ENCODE measurements at places on chromosomes 7 and 10.

DNA sequence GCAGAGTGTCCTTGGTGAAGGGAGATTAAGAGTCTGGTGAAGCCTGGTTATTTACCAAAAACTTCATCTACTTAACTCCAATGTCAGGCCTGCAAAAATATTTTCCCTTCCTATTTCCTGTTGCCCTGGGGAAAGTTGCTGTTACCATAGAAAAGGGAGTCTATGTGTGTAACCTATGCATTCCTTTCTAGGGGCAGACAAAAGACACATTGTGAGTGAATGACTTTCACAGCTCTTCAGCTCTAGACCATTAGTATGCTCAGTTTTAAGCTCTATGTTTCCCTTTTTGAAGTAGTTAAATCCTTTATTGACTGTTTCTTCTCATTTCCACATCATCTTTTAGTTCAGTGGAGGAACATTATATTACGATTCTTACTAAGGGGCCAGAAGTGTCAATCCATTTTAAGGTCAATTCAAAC lies 45.6 kb upstream of the SGCE start:
- DNase-seq, result peak; percentile 80

GRCh38 chr7:46229409-46229808 lies 308.3 kb upstream of the IGFBP3 start:
- DNase-seq, result no peak

DNA sequence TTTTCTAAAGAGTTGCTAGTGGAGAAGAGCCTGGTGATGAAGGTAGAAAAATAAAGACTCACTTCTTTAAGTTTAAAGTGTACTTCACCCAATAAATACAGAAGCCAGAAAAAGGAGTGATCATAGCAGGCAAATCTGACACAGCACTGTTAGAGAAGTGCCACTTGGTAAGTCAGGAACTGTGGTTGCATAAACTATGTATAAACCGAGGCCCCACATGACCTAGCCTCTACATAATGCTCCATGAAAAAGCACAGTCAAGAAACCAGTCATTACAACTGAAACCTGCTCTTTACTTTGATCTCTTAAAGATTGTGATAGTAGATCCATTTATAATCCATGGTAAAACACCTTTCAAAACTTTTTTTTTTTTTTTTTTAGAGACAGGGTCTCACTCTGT lies 172.1 kb upstream of the PHYHIPL start:
- no peak for DNase-seq

- DNase-seq, result no peak
Observed at GRCh38 chr10:30759423-30759822, 129.9 kb upstream of the LYZL2 start.

GRCh38 chr10:102726274-102726673 lies 11.8 kb downstream of the SFXN2 start:
- no peak for DNase-seq

DNA sequence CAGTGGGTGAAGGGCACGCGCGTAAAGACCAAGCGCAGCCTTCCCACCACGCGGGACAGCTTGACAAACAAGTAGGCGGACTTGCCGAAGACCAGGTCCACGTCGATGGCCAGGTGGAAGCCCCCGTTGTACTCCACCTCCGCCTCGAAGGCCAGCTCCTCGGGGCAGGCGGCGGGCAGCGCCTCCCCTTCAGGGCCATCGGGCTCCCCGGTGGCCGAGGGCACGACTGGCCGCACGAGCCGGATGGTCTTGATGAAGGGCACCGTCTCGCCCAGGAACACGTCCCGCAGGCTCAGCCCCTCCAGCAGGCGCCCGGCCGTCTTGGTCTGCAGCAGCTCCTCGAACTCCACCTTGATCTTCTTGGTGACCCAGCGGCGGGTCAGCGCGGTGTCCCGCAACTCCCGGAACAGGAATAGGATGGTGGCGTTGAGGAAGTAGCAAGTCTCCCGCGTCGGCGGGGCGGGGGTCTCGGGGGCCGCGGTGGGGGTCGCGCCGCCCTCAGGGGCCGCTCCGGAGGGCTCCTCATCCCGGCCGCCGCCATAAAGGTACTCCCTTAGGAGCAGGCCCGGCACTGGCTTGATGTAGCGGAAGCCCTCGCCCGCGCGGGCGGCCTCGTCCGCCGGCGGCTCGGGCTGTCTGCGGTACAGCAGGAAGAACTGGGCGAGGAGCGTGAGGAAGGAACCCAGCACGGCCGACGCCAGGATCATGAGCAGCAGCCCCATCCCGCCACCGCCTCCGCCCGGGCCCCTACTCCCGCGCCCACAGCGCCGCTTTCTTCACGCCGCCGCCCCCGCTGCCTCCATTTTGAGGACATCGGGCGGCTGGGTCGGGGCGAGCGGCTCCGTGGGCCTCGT lies 507 bp downstream of the PDZD8 start:
- DNase-seq, result peak; percentile 70

DNA sequence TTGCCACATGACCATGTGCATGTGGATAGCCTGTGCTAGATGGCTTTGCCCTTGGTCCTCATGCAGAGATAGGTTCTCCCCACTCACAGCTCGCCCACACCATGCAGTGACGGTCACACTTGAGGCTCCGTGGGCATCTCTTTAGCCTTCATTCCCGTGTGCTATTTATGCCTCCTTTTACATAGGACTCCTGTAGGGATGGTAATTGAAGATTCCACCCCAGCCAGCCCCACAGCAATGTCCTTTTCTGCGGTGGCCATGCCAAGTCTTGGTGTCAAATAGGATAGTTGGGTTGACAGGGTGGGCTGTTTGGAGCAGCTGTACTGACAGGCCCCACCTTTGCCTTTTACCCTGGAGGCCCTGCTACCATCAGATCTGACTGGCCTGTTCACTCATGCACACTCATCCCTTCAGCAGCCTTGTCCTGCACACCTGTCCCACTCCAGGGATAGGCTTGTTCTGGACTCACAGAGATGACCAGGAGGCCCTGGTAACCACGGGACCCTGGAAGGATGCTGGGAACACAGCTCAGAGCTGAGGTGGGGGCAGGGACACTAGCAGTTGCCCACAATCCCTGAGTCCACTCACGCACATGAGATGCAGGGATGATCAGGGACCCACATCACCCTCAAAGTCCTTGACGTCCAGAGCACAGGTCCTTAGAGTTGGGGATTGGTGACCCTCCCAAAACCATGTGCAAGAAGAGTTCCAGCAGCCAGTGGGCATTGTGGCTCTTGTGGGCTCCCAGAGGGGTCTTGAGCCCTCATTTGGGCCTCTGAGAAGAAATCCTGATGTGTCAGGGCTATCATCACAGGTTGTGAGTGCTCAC lies 71.2 kb downstream of the ADCY1 start:
- no peak for DNase-seq

DNA sequence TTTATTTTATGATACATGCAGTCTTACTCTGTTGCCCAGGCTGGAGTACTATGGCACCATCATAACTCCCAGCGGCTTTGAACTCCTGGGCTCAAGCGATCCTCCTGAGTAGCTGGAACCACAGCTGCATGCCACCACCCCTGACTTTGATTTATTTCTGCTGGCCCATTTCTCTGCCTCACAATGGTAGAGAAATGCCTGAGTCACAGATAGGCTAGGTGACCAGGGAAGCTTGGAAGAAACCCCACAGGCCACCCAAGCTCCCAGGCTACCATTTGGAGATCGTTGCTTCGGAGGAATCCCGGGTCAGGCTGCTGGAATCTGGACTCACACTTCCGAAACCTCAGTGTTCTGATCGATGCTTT lies 17.4 kb upstream of the BAIAP2L1 start:
- DNase-seq, result no peak

DNA sequence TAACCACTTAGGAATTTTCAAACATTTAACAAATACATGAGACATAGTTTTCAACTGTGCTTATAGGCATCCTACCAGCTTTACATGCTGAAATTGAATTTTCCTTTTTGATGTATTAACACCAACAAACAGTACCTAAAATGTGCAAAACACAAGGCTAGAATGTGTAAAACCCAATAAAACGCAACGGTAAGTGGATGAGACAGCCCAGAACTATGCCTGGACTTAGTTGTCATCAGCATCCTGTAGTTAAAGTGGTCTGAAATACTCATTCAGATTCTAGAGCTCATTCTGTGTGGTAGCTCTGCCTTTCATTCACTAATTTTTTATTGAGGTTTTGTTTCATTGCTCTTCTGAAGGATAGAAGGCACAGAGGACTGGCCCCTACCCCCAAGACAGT lies 137.1 kb downstream of the BMPER start:
- DNase-seq, result no peak

- DNase-seq, result no peak
Observed at GRCh38 chr7:2013381-2014311, 219.1 kb downstream of the MAD1L1 start.

DNA sequence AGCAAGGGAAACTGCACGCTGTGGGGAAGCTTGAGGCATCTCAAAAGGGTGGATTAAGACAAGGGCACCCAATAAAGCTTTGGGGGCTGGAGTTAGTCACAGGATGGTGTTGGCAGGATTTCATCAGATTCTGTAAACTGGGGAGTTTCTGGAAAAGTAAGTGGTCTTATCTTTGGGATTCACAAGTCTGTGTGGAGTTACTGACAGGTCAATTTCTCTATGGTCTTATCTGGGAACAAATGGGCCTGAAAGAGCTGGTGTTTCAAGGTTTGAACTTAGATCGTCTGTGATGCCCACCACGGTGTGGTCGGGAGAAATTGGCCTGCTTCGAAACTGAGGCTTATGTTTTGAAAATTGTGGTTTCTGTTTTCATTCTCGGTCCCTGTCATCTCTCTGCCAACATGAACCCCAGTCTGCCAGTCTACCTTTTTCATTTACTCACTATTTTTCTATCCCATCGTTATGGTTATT lies 23.8 kb upstream of the AOAH start:
- no peak for DNase-seq

DNA sequence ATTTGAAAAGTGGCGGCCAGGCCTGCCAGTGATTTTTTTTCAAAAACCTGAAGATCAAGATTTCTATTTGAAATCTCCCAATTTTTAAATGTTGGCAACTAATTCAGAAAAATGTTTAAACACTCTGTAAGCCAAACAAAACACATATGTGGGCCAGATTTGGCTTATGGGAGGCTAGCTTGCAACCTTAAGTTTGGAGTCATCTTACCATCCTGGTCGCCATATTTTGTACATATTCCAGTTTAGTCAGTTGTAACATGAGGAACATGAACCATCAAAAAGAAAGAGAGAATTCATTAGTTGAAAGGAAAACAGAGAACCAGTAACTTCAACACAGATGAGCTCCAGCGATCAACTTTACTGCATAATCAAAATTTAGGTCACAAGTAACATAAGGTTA lies 115.4 kb downstream of the TMEM26 start:
- DNase-seq, result no peak

- peak; percentile 40 for DNase-seq
Observed at GRCh38 chr10:91883549-91884444, 25.5 kb downstream of the FGFBP3 start.

GRCh38 chr10:43594944-43595589 lies 11.2 kb upstream of the ZNF485 start:
- no peak for DNase-seq

- DNase-seq, result no peak
Observed at GRCh38 chr10:48414778-48415177, 108.3 kb downstream of the MAPK8 start.

DNA sequence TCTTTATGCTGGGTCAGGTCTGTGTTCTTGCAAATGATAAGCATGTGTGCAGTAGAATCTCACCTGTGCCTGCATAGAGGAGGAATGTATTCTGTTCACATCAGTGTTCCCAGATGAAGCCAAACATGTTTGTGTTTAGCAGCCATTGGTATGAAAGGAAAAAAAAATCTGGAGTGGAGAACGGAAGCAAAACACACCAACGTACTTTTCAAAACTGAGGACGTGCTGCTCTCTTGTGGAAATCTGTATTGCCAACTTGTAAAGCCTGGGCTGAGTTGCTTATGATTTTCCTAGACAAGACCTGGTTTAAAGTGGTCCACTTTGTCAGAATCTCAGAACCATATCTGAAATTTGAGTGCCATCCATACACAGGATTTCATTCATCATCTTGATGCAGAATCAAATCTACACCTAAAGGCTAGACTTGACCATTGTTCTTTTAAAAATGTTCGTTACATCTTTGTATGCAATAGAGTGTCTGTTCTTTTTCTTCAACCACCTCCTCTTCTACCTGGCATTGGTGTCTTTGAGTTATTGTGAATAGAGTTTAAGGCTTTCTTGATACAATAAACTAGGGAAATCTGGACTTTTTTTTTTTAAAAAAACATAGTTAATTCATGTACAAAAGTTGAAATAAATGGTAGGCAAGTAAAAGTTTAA lies 367.7 kb downstream of the PHF14 start:
- DNase-seq, result peak; percentile 56

- no peak for DNase-seq
Observed at GRCh38 chr10:98959379-98959778, 276.3 kb downstream of the HPSE2 start.

- no peak for DNase-seq
Observed at GRCh38 chr7:41881331-41882130, 178.6 kb upstream of the INHBA start.

DNA sequence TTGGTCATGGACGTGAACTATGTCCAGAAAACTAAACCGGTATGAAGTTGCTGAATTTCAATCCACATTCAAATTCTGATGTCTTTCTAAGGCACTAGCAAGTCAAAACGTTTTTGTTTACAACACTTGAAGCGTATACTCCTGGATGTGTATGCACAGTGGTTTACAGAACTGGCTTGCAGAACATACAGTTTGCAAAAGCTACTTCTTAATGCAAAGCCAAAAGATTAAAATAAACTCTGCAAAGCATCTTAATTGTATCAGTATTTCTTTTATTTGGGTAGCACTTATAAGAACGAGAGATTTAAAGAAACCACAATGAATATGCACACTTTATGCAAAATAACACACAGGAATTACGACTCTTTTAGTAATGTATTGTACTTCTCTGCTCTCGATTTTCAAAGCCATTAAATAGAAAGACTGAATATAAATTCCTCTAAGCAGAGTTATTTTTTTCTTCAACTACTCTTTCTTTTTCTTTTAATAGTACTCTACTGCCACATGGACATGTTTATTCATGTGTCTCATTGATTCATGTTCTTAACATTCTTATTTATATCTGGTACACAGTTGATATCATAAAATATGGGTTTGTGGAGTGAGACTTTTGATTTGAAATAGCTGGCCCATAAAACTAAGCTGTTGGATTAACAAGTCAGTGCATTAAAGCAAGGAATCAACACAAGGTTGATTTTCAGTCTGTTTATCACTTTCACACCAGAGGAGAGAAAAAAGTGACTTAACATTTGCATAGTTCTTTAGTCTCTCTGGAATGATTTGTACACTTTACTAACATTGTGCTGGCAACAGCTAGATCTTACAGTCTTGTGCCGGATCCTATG lies 189.4 kb upstream of the STEAP4 start:
- DNase-seq, result no peak

- DNase-seq, result peak; percentile 25
Observed at GRCh38 chr7:105808703-105809590, 67.5 kb downstream of the ATXN7L1 start.

DNA sequence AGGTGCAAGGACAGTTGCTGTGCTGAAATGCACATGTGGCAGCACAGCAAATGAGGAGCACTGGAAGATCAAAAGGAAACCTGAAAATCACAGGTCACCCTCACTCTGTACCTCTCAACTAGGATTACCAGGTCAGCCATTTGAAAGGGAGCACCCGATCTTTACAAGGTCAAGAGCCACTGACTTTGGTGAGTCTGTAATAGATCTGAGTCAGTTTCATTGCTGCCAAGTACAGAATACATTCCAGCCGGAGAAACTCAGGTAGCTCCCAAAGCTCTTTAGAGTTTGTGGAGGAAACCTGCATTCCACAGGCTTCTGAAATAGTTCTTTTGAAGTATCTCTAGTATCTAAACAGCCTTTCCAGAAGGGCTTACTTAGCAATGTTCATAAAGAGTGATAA lies 217.5 kb downstream of the SNX13 start:
- no peak for DNase-seq

GRCh38 chr7:18175801-18176450 lies 148.3 kb upstream of the PRPS1L1 start:
- DNase-seq, result no peak

Data from A673 (cell line).